ENCODE measurements at places on chromosomes 11 and 22.

DNA sequence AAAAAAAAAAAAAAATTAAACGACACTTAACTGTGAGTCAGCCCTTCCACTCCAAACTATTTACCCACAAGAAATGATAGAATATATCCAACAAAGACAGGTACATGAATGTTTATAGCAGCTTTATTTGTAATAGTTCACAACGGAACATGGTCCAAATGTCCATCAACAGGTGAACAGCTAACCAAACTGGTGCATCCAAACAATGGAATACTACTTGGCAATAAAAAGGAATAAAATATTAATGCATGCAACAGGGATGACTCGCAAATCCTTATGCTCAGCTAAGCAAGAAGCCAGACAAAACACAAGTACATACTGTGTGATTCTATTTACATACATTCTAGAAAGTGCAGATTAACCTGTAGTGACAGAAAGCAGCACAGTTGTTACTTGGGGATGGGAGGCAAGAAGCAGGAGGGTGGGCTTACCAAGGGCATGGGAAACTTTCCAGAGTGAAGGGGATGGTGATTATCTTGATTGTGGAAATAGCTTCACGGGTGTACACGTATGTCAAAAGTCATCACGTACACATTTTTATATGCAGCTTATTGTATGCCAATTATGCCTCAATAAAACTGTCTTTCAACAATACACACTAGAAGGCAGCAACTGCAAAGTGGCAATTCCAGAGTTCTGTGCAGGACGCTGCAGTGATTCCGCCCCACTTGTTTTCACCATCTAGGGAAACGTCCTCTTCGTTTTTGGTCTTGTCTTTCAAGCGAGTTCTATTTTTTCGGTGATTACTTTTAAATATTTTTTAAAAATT, 6.7 kb upstream of the SF1 start:
- DNase-seq = no peak

DNA sequence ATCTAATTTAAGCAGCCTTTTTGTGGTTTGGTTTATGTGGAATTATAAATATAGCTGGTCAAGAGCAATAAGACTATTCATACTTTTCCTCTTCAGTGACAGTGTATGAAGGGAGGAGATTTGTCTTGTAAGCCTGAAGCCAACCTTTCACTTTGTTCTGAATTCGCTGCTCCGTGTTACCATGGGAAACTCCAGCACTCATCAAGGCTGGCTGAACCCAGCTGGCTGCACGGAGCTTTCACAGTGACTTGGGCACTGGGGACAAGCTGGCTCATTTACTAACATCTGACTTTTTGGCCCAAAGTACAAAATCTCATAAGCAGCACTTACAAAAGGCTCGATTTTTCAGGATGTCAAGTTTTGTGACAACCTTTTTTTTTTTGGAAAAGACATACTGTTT, 120.4 kb upstream of the GRIA4 start:
- DNase-seq = no peak

DNA sequence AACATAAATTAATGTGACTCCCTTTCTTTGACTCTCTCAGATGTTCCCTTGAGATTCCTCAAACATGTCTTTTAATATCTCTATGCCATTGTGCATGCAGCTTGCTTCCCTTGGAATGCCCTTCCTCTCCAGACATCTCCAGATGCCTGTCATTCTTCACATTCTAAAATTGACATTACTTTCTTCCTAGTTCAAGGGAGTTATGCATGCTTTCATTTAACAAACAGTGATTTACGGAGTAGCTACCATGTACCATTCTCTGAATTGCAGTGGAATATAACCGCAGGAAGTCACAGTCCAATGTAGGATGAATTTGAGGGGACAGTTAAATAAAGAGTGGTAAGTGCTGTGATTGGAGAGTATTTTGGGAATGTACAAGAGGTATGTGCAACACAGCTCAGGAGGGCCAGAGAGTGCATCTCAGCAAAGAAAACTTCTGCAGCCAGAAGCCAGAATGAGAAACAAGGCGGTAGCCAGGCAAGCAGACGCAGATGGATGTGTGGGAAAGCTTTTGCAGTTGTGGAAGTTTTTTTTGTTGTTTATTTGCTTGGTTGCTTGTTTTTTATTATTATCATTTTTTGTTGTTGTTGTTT, 18.7 kb downstream of the MMP10 start:
- no peak for DNase-seq

DNA sequence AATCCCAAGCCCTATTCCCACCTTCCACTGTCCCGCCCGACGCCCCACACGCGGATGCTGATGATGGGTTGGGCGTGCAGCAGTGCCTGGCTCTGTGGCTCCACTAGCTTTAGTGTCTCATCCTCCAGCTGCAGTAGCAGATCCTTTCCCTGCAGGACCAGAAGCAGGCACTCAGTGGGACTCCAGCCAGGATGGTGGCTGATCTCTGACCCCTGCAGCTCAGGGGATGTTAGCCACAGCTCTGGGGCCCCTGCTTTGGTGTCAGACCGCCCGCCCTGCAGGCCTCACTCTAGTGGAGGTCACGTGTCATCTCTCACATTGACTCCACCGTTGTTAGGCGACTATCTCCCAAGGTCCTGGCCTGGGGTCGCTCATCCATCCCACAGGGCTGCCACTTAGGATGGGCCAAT, 11.8 kb downstream of the SMPD1 start:
- no peak for DNase-seq

DNA sequence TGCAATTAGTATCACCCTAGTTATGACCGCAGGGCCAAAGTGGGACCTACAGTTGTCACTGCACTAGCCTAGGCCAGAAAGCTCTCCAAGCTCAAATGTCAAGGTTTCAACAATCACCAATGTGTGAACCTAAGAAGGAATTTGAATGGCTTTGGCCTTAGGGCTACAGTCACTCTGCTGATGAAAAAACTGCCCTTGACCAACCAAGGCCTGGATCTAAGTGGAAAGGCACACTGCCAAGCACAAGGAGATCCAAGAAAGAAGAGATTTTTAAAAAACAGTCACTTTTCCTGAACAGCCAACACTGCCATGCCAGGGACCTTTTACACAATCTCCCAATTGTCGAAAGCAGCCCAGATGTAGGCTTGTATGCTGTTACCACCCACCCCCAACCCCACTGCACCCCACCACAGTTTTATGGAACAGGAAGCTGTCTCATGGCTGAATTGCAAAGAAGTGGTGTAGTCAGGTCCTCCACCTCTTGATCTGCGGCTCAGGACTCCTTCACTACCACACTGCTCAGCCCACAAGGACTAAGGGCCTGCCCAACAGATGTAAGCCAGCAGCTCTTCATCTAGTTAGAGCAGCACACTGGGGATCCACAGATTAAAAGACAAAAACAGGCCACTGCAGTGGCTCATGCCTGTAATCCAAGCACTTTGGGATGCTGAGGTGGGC, 32.9 kb downstream of the SMCO4 start:
- DNase-seq = no peak

- DNase-seq = no peak
Measured at GRCh38 chr11:134560566-134561330, 148.7 kb upstream of the B3GAT1 start.

- DNase-seq = no peak
Measured at GRCh38 chr11:12675951-12676711, 1.9 kb downstream of the TEAD1 start.

- DNase-seq = no peak
Measured at GRCh38 chr22:27094633-27095308, 437.4 kb downstream of the MIAT start.

DNA sequence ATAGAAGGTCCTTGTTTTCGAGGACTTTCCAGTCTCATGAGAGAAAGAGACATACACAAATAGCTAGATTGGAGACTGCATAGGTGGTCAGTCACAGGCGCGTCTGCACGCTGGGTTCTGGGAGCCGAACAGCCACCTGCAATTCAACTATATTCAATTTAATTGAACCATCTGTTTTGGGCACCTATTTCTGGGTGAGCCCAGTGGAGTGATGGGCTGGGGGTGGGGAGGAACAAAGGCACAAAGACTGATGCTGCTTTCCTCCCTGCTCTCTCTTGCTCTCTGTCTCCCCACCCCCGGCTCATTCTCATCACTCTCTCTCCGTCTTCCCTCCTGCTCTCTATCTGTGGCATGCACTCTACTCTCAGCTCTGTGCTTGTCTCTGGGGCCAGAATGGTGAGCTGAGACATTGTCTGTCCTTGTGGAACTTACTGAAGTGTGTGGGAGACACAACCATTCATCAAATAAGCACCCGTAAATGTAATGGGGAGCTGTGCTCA, 48.1 kb upstream of the B3GAT1 start:
- no peak for DNase-seq

GRCh38 chr11:69954756-69955155, 123.4 kb upstream of the ANO1 start:
- no peak for DNase-seq

GRCh38 chr11:98101329-98101728, 919.4 kb upstream of the CNTN5 start:
- no peak for DNase-seq

DNA sequence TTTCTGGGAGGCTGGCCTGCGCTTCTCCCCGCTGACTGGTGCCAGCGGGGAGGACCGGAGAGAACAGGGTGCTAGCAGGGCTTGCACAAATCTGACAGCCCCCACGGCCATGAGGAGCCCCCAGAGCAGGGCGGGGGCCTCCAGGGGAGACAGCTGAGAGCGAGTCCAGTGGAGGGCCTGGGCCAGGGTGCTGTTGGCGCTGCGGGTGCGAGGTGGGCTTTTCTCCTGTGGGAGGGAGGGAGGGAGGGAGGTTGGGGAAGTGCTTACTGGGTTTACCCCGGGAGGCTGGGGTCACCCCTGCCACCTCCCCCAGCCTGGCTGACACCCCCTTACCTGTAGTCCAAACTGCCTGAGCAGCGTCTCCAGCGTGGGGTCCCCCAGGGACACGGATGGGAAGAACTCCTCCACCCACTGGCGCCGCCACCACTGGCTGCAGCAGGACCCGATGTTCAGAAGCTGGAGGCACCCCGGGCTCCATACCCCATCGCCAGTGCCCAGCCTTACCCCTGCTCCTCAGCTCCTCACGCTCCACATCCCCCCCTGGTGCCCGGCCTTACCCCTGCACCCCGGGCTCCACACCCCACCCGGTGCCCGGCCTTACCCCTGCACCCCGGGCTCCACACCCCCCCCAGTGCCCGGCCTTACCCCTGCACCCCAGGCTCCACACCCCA, 3.9 kb downstream of the LMF2 start:
- no peak for DNase-seq

DNA sequence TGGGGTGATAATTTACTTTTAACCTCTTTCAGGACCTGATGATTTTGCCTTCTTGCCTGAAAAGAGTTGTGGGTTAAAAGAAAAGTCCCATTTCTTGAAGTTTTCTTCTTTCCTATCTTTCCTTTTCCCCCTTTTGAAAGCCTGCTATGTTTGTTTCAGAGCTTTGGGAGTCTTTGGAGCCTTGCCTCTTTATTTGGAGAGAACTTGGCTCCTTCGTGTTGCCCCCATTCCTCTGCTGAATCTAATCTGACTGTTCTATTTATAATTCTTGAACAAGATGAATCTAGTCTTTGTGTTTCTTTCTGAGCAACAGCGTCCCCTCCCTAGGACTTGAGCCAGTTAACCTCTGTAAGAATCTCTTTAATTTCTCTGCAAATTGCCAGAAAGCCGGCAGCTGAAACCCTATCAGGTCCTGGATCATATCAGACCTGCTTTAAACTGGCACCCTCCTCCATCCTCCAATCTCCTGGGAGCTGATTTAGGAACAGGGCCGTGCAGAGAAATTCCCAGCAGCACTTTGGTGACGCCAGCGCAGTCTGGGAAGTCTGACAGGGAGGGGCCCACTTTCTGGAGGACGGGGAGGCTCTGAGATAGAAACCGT, 289.1 kb upstream of the SORL1-AS1 start:
- no peak for DNase-seq

DNA sequence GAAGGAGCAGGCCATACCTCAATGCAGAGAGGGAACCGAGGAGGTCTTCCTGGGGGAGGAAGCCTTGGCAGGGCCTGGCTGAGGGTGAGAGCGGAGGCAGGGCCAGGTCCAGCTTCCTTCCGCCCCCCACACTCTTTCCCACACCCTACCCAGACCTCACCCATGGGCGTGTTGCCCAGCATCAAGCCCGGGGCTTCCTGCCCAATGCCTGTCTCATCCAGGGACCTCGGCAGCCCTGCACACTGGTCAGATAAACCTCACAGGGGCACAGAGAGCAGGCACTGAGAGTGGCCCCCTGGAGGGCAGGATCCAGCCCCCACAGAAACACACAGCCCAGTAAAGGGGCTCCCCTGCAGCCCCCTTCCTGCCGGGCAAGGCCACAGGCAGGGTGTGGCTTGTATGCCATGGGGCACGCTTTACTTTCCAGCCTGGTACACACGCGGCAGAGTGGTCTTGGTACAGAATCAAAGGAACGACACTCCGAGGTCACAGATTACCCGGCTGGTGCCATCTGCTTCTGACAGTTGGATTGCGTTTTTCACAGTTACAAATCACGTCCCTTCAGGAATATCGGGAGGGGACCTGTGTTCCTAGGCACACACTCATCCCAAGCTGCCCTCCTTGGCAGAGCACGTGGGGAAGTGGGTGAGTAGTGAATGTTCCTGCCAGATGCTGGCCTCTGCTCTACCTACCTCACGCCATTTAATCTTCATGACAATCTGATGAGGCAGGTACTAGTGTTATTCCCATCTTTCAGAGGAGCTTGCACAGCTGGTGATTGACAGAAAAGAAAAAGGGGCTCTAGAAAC, 20.0 kb upstream of the CD5 start:
- no peak for DNase-seq

- DNase-seq = no peak
Measured at GRCh38 chr11:119285431-119285830, 31.5 kb downstream of the MCAM start.

GRCh38 chr11:102429691-102430090, 22.9 kb downstream of the TMEM123 start:
- DNase-seq = no peak

- no peak for DNase-seq
Measured at GRCh38 chr11:121892863-121893262, 223.2 kb downstream of the BLID start.

- no peak for DNase-seq
Measured at GRCh38 chr11:120073196-120073595, 64.7 kb downstream of the TRIM29 start.

GRCh38 chr11:106161775-106162634, 84.5 kb downstream of the AASDHPPT start:
- no peak for DNase-seq

DNA sequence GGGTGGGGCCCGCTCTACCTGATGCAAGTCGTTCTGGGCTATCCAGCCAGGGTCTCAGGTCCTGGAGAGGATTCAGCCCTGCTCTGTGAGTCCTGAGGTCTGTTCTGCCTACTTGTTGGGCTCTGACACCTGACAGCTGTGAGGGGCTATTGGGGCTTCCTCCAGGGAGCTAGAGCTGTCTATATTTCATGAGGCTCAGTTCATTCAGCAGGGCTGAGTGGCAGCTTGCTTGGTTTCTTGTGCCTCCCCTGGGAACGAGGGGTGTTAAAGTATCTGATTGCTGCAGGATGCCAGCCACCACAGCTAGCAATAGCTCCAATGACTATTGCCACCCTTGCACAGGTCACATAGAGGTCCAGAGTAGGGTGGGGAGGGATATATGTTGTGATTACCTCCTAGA, 26.7 kb downstream of the INSC start:
- no peak for DNase-seq

GRCh38 chr11:102390667-102391465, 43.9 kb downstream of the BIRC2 start:
- no peak for DNase-seq
